ENCODE measurements at places on chromosomes 13 and 19.

DNA sequence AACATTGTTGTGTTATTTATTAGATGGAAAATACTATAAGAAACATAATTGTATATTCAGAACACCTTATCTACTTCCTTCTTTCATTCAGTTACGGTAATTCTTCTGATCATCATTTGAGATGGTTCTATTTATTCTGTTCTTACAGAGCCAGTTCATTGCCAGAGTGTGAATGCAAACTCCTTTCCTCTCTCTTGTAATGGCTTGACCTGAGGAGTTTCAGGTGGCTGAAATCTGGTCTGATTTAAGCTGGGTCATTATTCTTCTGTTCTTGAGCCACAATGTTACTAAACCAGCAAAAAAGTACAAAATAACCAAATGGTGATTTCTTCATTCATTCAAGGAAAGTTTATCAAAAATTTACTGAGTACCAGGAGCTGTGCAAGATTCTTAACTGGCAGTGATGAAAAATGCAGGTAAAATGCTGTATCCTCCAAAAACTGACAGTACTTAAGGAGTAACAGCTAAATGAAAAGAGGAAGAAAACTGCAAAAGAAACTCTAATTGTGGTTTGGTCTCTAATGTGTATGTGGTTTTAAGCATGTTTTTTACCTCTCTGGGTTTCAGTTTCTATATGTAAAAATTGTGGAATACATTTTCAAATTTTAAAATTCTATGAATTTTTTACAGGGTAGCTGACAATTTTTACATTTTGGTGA lies 182.4 kb upstream of the UFM1 start:
- DNase-seq: no peak

DNA sequence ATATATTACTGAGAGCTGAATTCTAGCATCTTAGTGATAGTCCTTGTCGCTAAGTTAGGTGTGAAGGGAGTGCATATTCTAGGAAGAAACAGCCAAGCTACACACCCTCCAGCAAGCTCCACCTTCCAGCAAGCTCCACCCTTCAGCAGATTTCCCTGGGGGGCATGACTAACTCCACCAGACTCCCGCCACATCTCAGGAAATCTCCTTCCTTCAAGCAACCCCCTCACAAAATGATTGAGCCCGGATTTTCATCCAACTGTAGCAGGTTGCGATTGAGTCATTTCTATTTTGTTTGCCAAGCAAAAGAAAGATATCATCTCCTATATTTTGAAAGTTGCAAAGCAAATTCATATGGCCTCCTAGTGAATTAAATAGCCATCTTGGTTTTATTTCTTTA lies 162.1 kb upstream of the TMTC4 start:
- no peak for DNase-seq

DNA sequence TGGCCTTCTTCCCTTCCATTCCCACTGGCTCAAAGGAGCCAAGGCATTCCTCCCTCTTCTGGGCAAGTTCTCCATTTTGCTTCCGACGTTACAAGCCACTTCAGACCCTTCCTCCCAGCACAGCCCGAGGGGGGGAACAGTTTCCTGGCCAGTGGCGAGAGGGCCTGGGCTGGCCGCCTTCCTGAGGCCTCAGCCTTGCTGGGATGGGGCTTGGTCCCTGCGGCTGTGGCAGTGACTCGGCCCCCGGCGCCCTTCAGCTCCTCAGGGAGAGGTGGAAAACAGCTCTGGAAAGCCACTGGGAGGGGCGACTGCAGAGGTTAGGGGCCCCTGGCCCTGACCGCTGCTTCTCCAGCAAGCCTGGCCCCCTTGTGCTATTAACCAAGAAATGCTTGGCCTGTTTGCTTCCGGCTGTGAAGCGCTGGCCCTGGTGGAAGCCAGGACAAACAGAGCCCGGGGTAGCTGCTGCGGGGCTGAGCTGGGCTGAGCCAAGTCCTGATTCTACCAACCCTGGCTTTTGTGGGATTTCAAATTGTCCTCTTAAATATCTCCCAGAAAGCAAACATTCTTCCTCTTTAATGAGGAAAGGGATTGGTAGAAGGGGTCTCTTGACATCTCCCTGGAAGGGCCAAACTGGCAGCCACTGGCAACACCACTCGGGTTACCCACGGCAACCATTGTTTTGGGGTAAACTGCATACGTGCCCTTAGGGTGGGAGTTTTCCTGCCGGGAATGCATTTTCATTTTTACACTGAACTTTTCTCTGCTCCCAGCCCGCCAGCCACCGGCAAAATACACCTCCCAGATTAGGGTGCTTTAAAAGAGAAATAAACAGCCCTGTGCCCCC lies 38.7 kb downstream of the C13orf46 start:
- no peak for DNase-seq

DNA sequence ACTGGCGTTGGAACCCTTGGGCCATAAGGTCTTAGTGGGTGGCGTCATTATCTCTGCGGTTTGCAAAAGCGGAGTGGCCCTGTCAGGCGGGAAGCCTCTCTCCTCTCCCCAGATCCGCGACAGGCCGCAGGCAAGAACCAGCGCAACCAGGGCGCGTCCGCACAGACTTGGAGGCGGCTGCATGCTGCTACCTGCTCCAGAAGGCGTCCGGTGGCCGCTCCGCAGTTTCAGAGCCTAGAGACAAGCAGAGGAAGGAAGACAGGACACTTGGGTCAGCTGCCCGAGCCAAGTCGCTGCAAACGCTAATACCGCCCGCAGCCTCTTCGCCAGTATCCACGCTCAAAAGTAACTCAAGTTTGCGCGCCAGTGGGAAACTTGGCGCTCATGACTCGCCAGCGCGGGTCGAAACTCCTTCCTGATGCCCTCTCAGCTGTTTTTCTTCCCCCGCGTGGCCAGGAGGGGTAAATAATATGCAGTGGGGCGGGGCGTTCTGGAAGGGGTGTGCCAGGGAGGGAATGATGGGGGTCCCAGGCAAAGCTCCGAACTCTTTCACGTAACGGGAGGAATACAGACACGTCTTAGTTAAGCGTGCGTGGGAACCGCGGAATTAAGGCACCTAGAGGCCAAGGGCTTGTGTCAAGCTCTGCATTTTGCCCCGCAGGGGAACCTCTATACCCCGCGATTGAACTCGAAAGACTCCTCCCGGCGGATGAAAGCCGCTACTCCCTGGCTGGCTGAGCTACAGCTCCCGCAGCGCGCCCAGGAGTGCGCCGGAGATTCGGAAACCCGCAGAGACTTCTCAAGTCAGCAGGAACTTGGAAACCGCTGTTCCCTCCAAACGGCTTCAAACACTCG lies at the start of gene EDNRB:
EDNRB (minus strand) TSS at position 441 of the 855 bp plus-strand sequence; CDS start at position 183, 258 bp downstream.
- no peak for DNase-seq

- no peak for DNase-seq
Measured at GRCh38 chr13:47835470-47836228, 165.4 kb downstream of the SUCLA2 start.

DNA sequence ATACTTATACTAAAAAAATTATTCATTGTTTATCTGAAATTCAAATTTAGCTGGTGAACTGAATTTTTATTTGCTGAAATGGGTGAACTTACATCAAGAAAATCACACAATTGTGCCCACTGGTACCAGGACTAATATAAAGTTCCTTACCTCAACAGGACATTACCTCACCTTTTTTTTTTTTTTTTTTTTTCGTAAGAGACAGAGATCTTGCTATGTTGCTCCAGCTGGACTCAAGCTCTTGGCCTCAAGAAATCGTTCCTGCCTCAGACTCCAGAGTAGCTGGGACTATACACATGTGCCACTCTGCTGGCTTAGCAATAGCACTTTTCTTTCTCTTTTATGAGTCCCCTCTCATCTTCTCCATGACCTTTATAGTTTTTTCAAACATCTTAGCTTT lies 22.5 kb upstream of the NDFIP2 start:
- DNase-seq: no peak

DNA sequence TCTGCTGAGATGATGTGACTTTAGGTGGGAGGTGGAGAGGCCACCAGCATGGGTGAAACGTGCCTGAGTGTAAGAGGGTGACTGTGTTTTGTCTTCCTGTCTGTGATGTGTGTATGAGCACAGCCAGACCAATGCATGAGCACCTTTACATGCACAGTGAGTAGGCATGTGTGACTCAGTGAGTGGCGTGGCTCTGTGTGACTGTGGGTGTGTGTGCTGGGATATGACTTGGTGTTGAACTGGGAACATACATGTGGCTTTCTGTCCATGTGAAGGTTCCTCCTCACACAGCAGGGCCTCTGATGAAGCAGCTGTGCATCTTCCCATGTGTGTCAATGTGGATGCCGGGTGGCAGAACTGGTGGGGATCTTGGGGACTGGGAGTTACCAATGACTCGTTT lies 19.9 kb upstream of the LGALS13 start:
- DNase-seq: no peak

GRCh38 chr13:28536371-28536770 lies 41.4 kb upstream of the FLT1 start:
- DNase-seq: no peak

DNA sequence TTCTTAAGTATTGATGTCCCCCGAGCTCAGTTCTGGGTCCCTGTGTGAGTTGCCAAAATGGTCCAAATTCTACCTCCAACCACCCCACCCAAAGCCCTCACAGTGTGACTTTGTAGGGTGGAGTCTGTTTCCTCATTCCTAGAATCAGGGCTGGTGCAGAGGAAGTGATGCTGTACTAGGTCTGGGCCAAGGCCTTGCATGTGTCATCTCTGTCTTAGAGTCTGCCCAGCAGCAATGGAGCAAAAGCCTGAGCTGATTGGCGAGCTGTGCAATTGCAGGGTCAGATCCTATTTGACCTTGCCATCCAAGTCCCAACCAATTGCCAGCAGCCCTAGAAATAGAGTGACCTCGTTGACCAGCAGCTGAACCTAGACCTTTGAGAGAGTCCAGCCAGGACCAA lies 97.0 kb upstream of the ANKRD10 start:
- no peak for DNase-seq

DNA sequence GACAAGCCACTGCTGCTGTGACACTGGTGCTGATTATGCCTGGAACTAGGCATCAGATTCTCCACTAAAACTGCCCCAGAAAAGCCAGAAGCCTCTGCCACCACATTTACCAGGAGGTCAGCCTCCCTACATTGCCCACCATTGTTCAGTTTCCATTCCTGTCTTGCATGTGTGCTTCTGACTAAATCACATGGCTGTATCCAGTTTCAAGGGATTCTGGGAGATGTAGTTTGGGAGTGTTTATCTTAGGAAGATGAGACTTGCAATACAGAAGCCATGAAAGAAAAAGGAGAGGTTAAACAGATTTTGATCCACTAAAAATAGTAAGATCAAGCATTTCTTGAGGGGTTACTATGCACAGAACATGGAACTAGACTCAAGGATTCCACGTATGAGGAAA lies 40.7 kb upstream of the SERPINE3 start:
- no peak for DNase-seq

DNA sequence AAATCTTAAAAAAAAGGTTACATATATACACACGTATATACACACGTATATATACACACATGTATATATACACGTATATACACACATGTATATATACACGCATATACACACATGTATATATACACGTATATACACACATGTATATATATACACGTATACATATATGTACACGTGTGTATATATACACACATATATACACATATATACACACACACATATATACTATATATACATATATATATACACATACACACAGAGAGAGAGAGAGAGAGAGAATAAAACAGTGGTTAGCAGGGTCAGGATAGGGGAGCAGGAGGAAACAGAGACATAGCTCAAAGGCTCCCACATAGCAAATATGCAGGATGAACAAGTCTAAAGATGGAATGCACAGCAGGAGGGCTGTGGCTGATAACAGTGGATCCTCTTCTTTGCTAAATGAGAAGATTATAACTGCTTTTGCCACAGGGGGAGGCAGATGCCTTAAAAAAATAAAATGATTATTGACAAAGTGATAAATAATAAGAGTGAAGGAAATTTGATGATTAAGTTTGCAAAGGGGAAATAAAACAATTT lies 714.5 kb downstream of the UQCRFS1 start:
- DNase-seq: no peak

- DNase-seq: no peak
Measured at GRCh38 chr13:51549050-51549449, 35.2 kb upstream of the WDFY2 start.

- DNase-seq: no peak
Measured at GRCh38 chr13:49441846-49442245, 2.0 kb downstream of the CAB39L start.

GRCh38 chr19:34246340-34246739 lies 8.0 kb upstream of the GARRE1 start:
- DNase-seq: no peak

- DNase-seq: peak; percentile 84
Measured at GRCh38 chr19:49987159-49987698, 26.3 kb upstream of the SIGLEC11 start.

DNA sequence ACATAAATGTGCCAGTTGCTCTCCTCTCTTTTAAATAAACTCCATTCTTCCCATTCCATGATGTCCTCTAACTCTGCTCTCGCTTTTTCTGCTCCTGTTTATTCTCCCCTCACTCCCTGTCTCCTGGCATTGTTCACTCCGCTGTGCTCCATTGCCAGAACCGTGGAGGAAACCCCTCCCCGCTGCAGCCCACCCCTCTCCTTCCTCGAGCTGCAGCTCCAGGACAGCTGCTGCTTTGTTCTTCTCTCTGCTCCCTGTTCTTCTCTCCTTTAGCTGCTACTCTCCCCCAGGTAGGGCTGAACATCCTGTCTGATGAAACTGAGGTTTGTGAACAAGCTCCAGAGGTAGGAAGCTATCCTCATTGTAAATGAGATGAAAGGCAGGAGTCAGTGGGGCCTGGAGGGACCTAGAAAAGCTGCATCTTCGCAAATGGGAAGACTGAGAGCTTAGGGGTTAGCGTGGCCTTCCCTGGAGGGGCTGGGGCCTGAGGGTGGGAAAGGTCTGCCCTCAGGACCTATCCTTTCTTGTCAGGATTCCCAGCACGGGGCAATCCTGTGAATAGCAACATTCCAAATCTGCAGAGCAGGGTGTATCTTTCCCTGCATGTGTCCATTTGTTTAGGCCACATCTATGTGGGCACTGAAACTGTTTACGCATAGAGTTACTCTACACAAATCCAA lies 243.7 kb downstream of the DNAJC15 start:
- DNase-seq: no peak

DNA sequence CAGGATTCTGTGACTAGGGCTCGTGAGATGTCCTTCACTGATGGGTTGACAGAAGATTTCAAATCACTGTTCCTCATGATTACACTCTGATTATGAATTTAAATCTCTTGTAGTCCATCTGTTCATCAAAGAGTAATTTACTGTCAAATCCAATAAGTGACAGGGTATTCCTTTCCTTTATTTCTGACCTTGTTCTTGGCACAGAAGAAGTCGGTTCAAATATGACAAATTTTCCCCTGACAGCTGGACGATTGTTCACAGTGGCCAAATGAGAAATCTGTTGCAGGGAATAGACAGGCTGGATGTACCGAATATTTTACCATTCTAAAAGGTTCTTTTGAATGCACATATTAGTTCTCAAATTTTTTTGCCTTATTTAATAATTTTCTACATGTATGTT lies 767.3 kb upstream of the GPC6 start:
- no peak for DNase-seq
